ENCODE measurements at places on chromosomes 12 and 14. TPM values are rescaled to one million over a fixed set of nuclear protein-coding genes. Genes with fewer than 3 reads are reported as not detected.

DNA sequence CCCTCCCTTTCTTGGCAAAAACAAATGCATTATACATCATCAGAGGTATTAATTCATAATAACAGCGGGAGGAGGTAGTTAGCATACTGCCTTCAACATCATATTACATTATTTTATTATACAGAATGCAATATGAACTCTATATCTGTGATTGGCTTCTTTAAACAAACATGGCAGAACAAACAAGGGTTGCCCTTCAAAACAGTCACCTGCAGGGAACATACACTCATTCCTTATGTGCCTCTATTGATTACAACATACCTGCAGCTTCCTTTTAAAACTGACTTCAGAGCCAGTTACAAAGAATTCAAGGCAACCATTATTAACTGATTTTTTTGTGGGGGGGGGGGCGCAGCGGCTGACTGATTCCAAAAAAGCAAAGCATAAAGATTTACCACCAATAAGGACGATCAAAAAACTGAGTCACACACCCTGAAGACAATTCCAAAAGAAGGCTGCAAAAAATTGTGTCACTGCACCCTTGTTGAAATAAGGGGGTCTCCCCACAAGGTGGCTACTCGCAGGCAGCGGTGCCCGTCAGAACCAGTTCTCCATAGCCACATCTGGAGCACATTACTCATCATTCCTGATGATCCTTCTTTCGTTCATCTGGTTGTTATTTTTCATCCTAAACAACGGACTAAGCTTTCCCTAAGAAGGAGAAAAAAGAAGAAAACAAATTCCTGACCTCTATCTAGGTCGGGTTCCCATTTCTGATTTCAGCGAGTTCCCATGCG lies 51.8 kb downstream of the SMUG1 start:
- no peak for DNase-seq

Gene KERA
- not detected for total RNA-seq

- DNase-seq, result no peak
Observed at GRCh38 chr12:76276499-76277151, 71.6 kb downstream of the BBS10 start.

GRCh38 chr12:93358821-93359220 lies 18.9 kb upstream of the NUDT4 start:
- DNase-seq, result no peak

DNA sequence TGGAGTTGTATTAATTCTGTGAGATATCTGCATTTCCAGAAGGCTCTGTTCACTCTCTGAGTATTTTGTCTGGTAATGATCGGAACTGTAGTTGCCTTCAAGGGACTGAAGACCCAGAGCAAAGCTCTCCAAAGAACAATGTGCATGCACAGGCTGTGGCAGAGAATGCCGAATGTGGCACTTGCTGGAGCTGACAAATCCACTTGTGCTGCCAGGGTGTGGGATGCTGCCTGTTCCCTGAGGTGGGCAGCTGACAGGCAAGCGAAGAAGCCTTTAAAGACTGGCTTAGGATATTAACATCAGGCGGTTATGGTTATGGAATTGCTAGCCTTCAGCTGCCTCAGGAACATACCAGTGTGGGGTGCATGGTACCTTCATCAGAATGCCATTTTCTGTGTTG lies 419.9 kb upstream of the ATP2B1 start:
- DNase-seq, result no peak

Gene ADCY4
- not detected for total RNA-seq

DNA sequence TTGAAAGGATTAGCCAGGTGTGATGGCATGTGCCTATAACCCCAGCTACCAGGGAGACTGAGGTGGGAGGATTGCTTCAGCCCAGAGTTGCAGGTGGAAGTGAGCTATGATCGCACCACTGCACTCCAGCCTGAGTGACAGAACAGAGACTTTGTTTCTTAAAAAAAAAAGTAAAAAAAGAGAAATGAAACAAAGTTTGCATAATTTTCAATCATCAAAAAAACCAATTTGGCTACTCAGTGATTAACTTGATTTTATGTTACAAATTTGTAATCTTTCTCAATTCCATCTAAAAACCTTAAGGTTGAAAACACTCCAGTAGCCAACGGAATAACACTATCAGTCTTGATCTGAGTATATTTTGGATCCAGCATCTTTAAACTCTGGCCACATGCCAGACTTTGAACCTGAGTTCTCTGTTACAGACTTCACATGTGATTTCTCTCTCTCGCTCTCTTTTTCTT lies 12.6 kb upstream of the DENND5B start:
- no peak for DNase-seq

GRCh38 chr14:81415781-81416180 lies 15.7 kb upstream of the STON2 start:
- DNase-seq, result no peak

Gene GDF11
- 1.5 TPM for total RNA-seq

Gene AGAP2
- 0.03 TPM for total RNA-seq

DNA sequence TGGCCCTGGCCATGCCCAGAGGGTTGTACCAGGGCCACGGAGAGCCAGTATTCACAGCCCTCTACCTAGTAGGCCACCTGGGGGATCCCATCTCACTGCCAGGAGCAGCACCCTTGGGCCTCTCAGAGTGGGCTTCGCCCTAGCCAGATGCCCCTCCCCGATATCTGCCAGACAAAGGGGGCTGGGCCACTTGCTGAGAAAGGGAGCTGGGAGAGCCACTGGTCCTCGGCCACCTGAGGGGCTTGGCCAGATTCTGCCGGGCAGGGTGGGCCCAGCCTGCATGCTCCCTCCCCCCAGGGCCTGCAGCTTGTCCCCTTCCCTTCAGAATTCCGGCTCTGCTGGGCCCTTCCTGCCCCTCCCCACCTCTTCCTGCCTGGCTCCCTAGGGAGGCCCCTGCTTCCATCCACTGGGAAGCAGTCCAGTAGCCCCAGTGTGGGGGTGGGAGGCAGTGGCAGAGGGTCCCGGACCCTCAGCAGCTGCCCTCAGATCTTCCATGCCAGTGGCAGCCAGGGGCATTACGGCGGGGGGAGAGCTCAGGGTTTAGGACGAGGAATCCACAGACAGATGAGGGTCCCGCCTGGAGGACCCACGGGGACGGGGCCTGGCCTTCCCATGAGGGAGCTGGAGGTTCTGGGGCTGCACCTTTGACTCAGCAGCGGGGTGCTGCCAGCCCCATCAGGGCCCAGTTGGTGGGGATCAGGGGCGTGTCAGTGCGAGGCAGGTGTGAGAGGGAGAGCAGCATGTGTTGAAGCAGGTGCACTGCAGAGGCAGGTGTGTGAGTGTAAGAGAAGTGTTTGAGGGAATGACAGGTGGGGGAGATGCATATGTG lies 2.4 kb downstream of the CRIP2 start:
- no peak for DNase-seq

DNA sequence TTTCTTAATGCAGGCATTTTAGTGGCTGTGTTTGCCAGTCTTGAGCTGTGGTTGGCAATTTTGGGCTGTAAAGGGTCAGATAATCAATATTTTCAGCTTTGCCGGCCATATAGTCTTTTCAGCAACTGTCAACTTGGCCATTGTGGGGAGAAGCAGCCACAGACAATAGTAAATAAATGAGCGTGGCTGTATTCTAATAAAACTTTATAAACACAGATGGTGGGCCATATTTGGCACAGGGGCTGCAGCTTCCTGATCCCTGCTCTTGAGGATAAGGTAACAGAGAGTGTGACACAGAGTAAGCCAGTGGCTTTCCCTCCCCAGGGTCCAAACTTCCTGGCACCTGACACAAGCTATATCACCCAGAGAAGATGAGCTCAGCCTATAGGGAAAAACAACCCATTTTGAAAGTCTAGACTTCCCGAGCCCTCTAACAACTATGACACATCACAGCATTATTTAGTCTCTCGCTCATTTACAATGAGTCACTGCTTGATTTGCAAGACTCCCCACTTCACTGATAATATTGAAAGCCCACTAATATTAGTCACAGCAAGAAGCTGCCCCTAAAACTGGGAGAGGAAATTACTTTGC lies 163.1 kb upstream of the TMPO start:
- peak; percentile 94 for DNase-seq

Gene SLCO1B1
- total RNA-seq, result not detected

DNA sequence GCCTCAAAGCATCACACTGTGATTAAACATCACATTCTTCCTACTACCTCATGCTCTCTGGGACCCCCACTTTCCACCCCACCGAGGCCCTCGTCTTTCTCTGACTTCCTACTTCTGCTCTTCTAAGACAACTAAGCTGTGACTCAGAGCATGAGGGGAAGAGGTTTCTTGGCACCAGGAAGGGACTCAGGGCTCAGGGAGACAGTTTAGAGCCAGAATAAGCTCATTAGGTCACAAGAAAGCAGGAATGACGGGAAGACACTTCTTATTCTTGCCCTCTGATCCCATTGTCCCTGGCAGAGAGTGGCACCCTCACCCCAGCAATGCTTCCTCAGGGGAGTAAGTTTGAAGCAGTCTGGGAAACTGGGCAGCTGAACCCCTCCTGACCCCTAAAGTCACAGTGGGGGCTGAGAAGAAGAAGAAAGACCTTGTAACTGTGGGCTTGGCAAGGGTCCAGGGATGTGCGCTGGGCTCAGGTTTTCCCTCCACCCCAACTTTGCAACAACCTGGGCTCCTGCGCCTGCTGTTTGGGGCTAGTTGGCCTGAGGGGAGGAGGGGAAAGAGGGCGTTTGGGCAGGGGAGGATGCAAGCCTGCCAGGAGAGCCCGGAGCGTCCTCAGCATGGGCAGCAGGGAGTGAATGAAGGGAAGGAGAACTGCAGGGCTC lies 64.6 kb upstream of the ACTN1 start:
- DNase-seq, result peak; percentile 58

DNA sequence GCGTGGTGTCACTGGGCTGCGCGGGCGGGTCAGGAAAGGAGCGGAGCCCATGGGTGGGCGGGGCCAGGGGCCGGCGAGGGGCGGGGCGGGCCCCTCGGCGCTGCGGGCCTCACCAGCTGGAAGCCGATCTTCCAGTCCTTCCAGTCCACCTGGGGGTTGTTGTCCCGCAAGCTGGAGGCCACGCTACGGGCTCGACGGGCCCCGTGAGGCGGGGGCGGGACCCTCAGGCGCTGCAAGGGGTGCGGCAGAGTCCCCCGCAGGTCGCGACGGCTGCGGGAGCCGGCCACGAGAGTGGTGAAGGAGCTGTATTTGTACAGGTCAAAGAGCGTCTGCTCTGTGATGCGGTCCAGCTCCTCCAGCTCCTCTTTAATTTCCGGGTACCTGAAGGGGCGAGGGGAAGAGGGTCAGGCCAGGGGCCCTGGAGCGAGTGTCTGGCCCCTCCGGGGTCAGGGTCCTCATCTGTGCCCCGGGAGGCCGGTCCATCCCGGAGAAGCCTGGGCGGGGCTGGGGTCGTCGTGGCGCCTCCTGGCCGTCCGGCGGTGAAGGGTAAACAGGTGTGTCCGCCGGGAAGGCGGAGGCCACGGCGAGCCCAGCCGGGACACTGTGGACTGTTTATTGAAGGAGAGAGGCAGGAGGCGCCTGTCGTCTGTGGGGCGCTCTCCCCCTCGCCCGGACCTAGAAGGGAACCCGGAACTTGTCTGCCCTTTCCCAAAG lies 11.9 kb downstream of the SCNN1A start:
- DNase-seq, result peak; percentile 27

DNA sequence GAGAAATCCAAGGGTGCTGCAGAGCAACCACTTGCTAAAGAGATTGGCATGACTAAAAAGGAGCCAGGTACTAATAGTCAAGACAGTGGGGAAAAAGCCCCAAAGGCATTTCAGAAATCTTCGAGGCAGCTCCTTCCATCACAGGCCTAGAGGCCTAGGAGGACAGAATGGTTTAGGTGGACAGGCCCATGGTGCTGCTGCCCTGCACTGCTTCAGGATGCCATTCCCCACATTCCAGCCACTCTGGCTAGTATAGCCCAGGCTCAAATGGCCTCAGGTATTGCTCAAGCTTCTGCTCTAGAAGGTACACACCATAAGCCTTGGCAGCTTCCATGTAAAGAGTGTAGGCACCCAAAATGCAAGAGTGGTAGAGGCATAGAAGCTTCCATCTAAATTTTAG lies 92.9 kb downstream of the RPAP3 start:
- DNase-seq, result no peak

- no peak for DNase-seq
Observed at GRCh38 chr14:77339407-77339806, 18.6 kb downstream of the GSTZ1 start.

DNA sequence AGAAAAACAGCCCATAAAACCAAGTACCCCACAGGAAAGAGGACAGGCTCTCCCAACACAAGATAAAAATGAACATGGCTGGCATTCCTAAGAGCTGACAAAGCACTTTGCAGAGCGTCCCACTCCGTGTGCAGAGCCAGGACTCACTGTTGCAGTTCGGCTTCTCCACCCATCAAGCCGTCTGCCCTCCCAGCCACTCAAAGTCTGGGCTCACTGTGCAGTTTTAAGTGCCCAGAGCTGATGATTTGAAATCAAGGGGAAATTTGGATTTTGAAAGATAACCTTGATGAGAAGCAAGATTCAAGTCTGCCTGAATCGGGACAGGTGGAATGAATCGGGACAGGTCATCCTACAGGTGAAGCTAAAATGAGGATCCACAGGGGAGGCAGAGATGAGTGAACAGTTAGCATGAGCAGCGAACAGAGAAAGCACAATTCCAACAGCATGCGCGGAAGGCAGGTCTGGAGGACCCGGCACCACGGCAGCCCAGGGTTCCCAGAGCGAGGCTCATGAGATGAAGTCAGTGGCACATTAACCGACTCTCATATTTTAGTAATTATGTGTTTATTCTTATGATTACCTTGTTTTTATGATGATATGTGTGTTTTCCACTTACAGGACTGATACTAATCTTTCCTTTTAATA lies 39.8 kb upstream of the GPR68 start:
- peak; percentile 85 for DNase-seq

- no peak for DNase-seq
Observed at GRCh38 chr12:53045696-53046045, 4.2 kb upstream of the TNS2 start.

- no peak for DNase-seq
Observed at GRCh38 chr12:77044721-77045120, 20.6 kb downstream of the E2F7 start.

Gene PRB2
- not detected for total RNA-seq

DNA sequence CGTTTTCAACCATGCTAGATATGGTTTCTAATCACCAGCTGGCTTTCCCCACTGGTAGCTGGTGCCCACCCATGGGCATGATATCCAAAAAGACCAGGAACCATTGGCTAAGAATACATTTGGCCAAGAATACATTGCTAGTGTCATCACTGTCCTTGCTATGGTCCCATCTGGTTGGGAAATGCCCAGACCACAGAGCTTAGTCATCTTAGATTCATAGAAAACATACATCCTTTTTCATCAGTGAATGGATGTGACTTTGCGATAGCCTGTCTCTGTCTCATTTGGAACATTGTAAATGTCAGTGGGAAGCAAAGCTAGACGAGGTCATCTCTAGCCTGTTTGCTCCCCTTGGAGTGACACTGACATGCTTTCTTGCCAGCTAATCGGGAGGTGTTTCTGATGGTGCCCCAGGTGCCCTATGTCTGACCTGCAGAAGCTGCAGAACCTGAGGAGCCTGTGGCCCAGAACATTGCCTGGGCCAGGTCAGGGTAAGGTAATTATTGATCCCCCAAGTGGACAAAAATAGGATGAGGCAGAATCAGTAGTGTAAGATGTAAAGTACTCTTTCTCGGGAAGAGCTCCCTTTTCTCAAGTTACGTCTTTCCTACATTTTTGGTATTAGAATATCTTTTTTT lies 194.8 kb downstream of the SLC41A2 start:
- peak; percentile 69 for DNase-seq
